ENCODE measurements at places on chromosomes 3 and 15. TPM values are rescaled to one million over a fixed set of nuclear protein-coding genes. Genes with fewer than 3 reads are reported as not detected.

Gene CX3CR1
- not detected for total RNA-seq

Gene ZNF620
- total RNA-seq, result 0.18 TPM

Gene ROPN1
- 0.18 TPM for total RNA-seq

Gene PPM1M
- total RNA-seq, result 27.7 TPM

Gene GPR87
- 3.2 TPM for total RNA-seq

Gene ZPLD1
- total RNA-seq, result not detected

Gene SOX2
- not detected for total RNA-seq

Gene ANKUB1
- not detected for total RNA-seq

Gene MORC1
- not detected for total RNA-seq

Gene DISP2
- total RNA-seq, result 0.35 TPM

Gene MEX3B
- total RNA-seq, result 2.9 TPM

Gene KLF13
- 15.1 TPM for total RNA-seq

Gene ITIH4
- 0.29 TPM for total RNA-seq

Gene PAQR9
- not detected for total RNA-seq

Gene RBM15B
- 22.2 TPM for total RNA-seq

Gene DPPA2
- not detected for total RNA-seq

Gene ONECUT1
- total RNA-seq, result not detected

Gene CCR8
- total RNA-seq, result not detected

Gene GATM
- under 0.01 TPM for total RNA-seq

Gene KLHL40
- total RNA-seq, result not detected

Gene P2RY12
- total RNA-seq, result not detected

Gene CYP11A1
- total RNA-seq, result 3.2 TPM

Gene CPNE9
- total RNA-seq, result not detected

Gene NEK11
- 6.3 TPM for total RNA-seq

Gene VWA5B2
- total RNA-seq, result not detected

Gene CHRFAM7A
- total RNA-seq, result not detected

Gene ST3GAL6
- total RNA-seq, result 0.58 TPM

Gene AP3B2
- total RNA-seq, result not detected

Gene CAMK1
- 53.0 TPM for total RNA-seq

Gene NOX5
- 0.29 TPM for total RNA-seq

Gene GHSR
- total RNA-seq, result not detected

Gene FRMD5
- 1.8 TPM for total RNA-seq

Gene TUSC2
- 29.4 TPM for total RNA-seq

Gene DCUN1D1
- 15.6 TPM for total RNA-seq

Gene CFAP100
- total RNA-seq, result not detected

Gene SYNPR
- not detected for total RNA-seq

Gene PAQR5
- 2.6 TPM for total RNA-seq

Gene LNP1
- total RNA-seq, result 2.1 TPM

Gene SLC6A20
- not detected for total RNA-seq

Gene SPINK8
- total RNA-seq, result not detected

Gene STAC
- 0.18 TPM for total RNA-seq

Gene PRICKLE2
- total RNA-seq, result 7.5 TPM

Gene GABRR3
- total RNA-seq, result not detected

Gene PCYT1A
- 84.5 TPM for total RNA-seq

Gene KCNMB3
- 0.71 TPM for total RNA-seq

Gene HTR3E
- total RNA-seq, result not detected

Gene DUOXA2
- not detected for total RNA-seq

Gene MED12L
- 0.29 TPM for total RNA-seq

Gene MEIS2
- total RNA-seq, result 65.4 TPM

Gene ATP2B2
- not detected for total RNA-seq

Gene ZKSCAN7
- total RNA-seq, result 4.9 TPM

Data from myometrial cell (primary cell).